IMR-90 (cell line): ENCODE measurements at places on chromosomes 7 and 10.
A peak's percentile ranks its signal among the peaks of the same experiment; 100 is the strongest.

GRCh38 chr7:20438694-20439376 lies 108.1 kb downstream of the ITGB8 start:
- no peak for DNase-seq

DNA sequence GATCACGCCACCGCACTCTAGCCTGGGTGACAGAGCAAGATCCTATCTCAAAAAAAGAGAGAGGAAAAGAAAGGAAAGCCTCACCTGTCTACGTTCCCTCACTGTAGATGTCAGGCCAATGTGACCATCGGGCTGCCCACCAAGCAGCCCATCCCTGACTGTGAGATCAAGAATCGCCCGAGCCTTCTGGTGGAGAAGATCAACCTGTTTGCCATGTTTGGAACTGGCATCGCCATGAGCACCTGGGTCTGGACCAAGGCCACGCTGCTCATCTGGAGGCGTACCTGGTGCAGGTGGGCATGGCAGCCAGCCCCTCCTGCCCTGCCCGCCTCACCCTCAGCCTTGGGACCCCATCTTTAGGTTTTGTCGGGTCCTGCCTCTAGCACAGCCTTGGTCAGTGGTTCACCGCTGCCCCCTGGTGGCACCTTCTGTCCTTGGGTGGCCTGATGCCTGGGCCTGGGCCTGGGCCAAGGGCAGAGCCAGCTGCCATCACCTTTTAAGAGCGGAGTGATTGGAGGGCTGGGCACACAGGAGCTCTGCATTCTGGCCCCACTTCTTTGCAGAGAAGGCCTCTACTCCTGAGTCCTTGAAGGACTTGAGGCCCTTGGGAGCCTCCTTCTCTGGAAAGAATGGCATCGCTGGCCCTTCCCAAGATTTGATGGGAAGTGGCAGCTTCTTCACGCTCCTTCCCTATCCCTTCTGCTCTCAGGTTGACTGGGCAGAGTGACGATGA lies 14.4 kb upstream of the AHCYL2 start:
- DNase-seq: peak; percentile 44

DNA sequence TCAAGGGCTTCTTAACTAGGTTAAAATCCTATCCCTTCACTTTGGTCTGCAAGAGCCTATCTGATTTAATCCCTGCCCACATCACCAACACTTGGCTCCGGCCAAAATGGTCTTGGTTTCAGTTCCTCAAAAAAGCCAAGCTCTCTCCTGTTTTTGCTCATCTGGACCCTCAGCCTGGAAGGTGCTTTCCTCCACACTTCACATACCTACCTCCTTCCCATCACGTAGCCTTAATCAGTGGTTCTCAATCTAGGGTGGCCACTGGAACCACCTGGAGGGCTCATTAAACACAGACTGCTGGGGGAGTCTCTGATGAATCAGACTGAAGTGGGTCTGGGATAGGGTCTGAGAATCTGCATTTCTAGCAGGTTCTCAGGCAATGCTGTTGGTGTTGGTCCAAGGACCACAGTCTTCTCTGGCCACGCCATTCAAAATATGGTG lies 227.0 kb upstream of the AOAH start:
- DNase-seq: no peak

DNA sequence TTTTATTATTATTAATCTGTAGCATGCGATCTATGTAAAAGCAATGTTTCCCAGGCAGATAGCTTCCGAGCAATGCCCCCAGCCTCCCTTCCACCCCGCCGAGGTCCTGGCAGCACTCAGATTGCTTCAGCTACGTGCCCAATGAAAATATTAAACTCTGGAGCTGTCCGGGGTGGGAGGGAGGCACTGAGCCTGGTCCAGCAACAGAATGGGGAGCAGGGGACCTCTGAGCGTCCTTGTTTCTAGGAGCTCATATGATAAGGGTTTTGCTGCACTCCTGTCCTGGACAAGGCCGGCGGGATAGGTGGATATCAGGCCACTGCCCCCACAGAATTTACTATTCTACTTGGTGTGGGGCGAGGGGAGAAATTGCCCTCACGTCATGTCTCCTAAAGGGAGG lies 44.5 kb upstream of the CDK1 start:
- DNase-seq: no peak

DNA sequence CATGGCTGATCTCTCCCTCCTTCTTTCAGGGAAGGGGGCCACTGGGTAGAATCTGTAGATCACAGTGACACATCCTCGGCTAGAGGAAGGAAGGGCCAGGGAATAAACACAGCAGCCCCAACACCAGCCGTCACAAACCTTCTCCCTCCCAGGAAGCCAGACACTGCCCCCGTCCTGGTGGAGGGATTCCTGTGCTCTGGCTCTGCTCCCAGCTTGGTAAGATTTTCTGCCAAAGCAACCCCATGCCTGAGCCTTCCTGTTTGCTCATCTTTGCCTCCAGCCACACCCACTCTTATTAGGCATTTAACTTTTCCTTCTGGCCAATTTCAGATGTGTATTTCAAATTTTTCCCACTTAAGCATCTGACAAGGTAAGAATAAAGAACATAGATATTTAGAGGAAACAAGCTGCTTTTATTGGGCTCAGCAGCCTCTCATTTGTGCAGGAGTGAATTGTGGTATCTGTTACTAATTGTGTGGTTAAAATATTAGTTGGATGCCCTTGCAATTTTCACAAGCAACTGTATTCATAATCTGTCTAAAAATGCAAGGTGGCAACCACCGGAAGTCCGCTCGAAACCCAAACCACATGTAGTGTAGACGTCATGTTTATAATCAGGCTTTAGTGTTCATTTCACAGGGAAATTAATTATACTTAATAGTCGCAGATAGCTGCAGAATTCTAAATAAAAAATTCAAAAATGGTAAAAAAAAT lies 13.2 kb upstream of the NPS start:
- DNase-seq: no peak

DNA sequence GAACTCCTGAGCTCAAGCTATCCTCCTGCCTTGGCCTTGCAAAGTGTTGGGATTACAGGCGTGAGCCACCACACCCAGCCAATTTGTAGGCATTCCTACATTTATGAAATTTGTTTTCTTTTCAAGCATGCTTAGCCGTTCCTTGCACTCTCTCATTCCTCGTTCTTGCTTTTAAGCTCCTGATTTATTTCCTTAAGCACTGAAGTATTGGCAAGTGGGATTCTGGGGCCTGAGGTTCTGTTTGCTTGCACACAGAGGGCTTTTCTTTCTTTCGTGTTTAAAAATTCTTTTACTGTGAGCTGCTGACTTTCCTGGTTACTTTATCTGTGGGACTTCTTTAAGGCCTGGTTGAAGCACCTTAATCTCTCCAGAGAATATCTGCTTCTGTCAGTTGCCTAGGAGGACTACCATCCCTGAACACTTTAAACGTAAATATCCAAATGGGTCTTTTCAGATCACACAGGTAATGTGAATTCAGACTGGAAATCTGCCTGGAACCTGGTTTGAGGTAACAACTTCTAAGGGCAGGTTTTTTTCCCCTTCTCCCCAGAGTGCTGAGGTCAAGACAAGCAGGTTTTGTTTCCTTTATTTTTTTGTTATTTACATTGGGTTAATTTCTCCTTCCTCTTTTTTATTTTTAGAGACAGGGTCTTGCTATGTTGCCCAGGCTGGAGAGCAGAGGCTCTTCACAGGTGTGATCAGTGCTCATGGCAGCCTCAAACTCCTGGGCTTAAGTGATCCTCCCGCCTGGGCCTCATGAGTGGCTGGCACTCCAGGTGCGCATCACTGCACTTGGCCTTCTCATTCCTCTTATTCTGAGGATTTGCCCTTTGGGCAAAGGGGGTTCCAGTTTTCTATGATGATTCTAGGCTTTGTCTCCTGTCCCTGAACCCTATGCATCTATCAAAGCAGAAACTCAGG lies 102.9 kb downstream of the PFKFB3 start:
- no peak for DNase-seq

- peak; percentile 43 for DNase-seq
Measured at GRCh38 chr7:84191261-84191660, 3.3 kb downstream of the SEMA3A start.

DNA sequence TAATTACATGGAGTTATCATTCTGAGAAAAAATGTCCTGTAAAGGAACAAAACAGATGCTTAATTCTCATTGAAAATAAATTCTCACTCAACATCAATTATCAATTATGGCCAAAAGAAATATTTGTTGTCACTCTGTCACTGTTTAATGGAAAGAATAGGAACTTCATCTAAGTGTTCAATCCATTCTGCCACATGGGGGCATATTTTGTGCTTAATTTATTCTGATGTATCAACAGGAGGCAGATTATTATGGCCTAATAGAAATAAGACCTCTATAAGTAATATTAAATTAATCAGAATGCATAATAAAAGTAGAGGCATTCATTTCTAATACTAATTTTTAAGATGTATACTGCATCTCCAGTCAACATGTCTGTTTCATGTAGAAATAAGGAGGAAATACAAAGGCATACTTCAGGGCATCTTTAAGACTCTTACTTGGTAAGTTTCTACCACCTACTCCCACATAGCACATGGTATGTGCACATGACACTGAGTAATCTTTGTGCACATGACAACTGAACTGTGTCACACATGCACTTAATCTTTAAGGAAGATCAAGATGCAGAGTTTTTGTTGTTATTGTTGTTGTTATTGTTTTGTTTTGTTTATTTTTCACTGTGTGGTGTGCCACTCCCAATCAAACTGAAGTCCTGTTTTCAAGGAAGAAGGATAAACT lies 420.4 kb upstream of the SEMA3A start:
- no peak for DNase-seq

DNA sequence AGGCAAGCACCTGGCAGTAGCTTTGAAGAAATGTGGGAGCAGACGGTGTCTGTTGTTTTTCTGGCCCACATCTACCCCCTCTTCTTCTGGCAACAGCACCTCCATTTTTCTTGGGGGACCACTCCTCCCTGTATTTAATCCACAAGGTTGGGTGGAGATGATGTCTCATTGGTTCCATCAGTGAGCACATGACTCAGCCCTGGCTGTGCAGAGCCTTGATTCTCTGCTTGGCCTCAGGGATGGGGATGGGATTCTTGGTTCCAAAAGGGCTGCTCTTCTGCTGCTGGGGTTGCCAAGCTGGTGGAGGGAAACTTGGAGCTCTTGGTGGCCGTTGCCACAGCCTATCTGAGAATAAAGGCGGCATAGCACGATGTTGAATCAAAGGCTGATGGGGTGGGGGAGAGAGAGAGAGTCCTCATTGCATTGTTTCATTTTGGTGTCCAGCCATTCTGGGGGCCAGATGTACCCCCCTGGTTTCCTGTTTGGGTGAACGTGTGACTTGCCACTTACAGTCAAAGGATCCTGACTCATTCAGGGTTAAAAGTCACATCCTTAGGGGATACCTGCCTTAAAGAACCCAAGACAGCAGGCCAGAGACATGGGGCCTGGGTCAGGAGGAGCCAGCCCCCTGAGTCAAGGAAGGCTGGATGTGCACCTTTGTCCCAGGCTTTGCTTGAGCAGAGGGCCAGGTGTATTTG lies 25.9 kb downstream of the GRK5 start:
- DNase-seq: peak; percentile 43

- peak; percentile 76 for DNase-seq
Measured at GRCh38 chr7:131161103-131161502, 166.6 kb upstream of the MKLN1 start.

- peak; percentile 19 for DNase-seq
Measured at GRCh38 chr7:148084138-148084537, 506.4 kb upstream of the C7orf33 start.

- DNase-seq: peak; percentile 32
Measured at GRCh38 chr7:21923658-21924057, 22.0 kb downstream of the CDCA7L start.

DNA sequence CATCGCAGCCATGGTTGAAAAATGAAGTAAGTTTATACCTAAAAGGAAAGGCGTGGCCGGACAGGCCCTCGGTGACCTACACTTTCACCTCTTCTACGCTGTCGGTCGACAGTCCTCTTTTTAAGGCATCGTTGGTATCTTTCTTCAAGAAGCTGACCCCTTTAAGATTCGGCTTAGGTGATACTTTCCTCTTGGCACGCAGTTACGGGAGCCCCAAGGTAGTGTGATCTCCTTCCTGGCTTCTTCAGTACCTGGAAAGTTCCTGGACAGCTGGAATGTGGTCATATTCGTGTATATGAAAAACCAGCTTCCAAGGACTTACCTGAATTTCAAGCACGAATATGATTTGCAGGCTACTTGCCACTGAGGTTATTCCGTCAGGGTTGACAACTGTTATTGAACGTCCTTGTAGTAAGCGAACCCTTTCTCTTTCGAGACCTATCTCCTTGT lies 885 bp upstream of the SYPL1 start:
- DNase-seq: no peak

DNA sequence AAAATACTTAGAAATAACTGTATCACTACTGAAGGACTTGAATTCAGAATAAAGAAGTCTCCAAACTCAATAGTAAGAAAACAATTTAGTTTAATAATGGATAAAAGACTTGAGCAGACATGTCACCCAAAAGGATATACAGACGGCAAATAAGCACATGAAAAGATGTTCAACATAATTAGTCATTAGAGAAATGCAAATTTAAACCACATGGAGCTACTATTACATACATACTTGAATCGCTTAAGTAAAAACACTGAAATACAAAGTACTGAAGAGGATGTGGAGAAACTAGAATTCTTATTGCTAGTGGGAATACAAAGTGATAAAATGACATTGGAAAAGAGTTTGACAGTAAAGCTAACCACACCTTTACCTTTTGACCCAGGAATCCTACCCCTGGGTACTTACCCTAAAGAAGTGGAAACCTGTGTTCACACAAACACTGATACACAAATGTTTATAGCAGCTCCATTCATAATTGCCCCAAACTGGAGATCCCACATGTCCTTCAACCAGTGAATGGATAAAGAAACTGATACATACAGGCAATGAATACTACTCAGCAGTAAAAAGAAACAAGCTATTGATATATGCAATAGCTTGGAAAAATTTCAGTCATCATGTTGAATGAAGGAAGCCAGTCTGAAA lies 54.3 kb upstream of the NFKB2 start:
- DNase-seq: peak; percentile 10

DNA sequence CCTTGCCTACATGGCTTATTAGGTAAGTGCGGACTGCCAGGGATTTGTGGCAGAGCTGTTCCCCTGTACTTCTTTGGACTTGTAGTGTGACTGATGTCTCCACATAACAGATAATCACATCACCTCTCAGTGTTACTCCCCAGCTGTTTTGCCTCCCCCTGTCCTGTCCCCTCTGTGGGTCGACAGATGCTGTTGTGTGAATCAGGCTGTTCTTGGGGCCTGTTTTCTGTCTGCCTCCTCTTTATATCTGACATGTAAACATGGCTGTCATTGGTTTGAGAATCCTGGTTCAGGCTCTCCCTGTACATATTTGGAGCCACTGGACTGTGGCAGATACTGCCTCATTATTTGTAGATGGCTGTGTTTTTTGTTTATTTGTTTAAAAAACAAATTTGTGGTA lies 22.7 kb downstream of the CCNY start:
- DNase-seq: no peak

GRCh38 chr7:157702311-157703023 lies 365.7 kb downstream of the DNAJB6 start:
- DNase-seq: no peak
